ENCODE measurements at places on chromosomes 2 and 18.

DNA sequence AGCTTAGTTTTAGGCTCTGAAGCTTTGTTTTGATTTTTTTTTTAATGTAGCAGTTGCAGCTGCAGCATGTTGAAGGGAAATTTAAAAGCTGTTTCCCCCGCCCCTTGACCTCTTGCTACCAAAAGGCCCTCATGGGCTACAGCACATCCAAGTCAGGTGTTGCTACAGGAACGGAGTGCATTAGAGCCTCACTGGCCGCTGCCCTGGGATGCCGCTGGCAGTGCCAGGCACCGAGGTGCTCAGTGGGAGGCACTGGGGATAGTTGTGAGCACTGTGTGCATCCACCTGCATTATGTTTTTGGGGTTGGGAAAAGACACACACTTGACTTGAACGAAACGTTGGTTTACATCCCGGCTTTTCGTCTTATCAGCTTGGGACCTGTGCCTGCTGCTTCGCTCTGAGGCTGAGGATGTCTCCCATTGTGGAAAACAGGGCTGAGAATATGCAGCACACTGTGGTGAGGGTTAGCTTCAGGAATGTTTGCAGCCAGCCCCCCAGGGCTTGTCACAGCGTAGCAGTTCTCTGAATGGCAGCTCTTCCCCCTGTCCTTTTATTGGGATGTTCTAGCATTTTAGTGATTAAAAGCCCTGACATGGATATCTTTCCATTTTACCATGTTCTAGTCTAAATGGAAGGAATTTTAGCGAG lies 24.1 kb downstream of the DCDC2C start:
- DNase-seq = no peak

DNA sequence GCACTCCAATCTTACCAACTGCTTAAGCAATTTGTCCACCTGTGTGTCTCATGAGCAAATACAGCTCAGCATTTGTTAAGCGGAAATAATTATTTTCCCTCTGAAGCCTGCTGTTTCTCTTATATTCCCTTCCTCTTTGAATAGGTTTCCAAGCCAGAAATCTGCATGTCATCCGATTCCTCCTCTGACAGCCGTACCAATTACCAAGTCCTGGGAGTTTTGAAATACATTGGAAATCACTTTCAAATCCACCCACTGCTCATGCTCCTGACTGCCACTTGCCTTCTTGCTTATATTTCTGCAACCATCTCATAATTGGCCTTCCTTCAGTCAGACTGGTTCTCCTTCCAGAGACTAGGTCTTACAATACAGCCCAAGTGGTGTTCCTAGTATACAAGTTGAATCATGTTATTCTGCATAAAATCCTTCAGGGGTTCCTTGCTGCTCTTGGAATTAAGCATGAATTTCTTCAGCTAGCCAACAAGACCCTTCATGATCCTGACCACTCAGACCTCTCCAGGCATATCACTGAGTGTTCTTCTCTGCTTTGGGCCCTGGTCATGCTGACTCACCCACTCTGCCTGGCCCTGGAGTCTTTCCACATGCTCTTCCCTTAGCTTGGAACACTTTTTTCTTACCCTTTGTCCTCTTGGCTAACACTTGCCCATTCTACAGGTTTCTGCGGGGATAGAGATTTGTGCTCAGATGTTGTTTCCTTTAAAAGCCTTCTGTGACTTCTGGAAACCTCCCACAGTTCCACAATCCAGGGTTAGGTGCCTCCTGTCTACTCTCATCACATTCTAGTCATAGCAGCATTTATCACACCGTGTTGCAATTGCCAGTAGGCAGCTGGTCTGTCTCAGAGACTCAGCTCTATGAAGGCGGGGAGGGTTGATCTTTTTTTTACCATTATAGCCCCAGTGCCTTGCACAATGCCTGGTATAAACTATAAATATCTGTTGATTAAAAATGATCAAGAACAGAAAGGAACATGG lies 157.6 kb downstream of the ARL6IP6 start:
- DNase-seq = no peak

DNA sequence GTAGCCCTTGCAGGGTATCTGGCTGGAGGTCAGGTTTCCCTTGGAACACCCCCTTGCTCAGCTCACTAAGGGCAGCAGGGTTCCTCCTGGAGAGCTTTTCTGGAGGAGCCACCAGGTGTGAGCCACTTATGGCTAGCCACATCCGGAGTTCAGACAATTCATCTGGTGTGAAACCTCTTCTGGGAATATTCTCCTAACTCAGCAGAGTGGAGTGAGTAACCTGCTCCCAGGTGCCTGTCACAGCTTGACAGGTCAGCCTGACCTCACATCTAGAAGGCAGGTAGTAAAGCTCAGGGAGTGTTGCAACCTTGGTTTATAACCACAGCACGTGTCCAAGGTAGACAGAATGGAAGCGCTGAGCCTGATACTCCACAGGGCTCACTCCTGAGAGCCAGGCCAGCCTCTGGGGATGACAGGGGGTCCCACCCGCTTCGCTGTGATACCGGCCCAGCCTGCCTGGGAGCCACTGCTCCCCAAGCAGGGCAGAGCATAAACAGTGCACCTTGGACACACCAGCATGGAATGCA lies 62.6 kb upstream of the TGFA start:
- DNase-seq = no peak

DNA sequence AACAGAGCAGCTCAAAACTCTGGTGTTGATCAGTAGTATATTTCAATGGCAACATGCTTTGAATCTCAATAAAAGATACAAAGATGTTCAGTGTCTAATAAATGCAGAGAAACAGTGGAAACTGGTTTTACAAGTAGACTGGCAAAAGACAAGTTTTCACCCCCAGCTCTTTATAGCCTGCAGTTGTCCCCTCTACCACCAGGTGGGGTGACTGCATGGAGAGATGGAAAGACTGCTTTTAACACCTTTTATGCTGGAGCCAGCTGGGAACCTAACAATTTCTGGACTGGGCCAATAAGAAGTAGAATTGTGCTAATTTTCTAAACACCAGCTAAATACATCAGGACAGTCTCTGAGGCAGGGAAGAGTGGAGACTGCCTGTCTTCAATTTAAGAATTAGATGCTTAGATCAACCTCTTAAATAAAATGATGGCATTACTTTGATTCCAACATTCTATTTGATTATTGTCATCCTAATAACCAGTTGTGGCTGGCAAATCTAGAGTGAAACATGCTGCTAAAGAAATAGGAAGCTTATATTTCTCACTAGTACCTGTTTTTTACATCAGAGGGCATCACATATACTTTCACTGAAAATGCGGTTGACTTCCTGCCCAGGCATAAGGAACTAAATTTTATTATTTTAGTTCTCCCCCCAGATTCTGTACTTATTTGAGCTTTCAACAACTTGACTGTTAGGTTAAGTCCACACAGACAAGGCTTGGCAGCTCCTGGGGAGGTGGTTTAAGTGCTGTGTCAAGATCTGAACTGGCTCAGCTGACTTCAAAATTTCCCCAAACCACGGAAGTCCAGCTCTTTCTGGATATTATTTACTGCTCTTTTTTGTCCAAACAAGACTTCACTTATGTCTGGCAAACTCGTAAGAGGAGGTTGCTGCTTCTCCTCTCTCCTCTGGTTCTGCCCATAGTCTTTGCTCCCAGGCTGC lies 140.5 kb downstream of the TPGS2 start:
- DNase-seq = peak; percentile 13

DNA sequence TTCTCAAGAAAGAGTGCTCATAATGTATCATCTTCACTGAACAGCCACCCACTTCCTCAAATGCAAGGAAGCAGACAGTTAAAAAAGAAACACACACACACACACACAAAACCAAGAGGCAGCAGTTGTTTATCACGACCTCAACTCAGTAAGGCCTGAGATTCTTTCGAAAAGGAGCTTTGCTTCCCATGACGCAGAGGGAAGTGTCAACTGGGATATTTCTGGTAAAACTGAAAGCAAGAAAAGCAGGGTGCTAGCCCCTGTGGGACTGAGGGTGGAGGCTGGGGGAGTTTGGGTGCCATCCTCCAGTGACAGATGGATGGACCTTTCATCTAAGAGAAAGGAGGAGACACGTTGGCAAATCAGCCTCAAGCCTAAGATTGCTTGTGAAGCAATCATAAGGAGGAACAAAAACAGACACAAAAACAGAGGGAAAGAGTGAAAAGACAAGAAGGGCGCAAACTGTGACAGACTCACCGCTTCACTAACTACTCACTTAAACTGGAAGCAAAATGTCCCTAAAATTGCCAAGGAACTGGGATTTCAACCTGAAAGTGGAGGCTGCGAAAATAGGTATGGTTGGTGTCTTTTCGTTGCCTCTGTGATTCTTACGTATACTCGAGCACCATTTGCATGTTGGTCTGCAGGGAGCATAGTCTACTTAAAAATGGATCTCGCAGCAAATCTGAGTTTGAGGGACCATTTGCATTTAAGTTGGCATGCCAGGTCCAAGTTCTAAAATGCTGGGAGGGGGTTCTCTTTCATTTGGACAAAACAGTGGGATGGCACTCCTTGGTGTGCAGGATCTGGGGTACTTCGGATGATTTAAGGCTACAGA lies at the start of gene ARHGAP25:
TSS of gene ARHGAP25 (plus strand) at position 124 of the 838 bp plus-strand sequence. CDS start at position 513, 389 bp downstream.
- peak; percentile 40 for DNase-seq

- no peak for DNase-seq
Measured at GRCh38 chr2:12778811-12779579, 62.3 kb downstream of the TRIB2 start.

GRCh38 chr2:138829326-138829919 lies 49.2 kb upstream of the NXPH2 start:
- no peak for DNase-seq

GRCh38 chr2:228522276-228522675 lies 340.8 kb upstream of the SPHKAP start:
- no peak for DNase-seq

DNA sequence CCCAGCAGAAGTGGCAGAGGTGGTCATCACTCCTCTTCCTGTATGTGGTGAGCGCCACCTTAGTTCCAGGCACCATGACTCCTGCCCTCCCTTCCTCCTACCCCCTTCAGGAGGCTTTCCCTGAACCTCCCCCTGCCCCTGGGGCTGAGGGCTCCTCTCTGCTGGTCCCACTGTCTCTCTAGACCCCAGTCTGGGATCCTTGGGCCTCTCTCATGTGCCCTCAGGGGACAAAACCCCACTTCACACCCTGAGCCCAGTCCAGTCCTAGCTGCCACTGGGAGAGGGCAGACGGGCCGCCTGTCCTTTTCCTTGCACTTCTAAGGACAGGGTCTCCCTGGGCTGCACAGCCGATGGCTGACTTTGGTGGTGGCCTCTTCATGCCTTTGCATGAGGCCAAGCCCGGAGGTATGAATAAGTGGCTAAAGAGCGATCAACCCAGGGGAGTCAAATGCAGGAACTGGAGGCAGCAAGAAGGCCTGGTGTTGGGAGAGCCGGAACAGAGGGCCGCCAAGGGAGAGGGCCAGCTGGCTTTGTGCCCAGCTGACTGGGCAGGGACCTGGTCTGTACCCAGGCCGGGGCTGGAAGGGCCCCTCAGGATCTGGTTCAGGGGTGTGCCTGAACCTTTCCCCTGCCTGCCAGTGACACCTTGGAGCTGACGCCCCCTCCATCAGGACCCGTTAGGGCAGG lies 29.5 kb downstream of the GLI2 start:
- no peak for DNase-seq

- no peak for DNase-seq
Measured at GRCh38 chr18:21187886-21188285, 54.1 kb upstream of the GREB1L start.

GRCh38 chr2:174697255-174697654 lies 67.0 kb downstream of the CHRNA1 start:
- no peak for DNase-seq

- no peak for DNase-seq
Measured at GRCh38 chr2:202982779-202983491, 31.7 kb upstream of the NBEAL1 start.

GRCh38 chr2:5798084-5798483 lies 105.9 kb downstream of the SOX11 start:
- DNase-seq = no peak

DNA sequence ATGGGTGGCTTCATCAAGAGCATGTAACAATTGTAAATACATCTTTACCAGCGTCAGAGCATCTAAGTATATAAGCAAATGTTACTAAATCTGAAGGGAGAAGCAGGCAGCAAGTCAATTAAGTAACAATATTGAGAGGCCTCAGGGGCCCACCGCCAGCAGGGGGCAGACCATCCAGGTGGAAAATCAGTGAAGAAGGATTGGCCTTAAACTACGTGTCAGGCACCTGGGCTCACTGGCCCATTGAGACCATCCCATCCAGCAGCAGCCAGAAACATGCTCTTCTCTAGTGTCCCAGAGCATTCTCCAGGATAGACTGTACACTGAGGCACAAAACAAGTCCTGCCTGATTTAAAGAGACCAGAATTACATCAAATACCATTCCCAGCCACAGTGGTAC lies 96.2 kb upstream of the SNTG2 start:
- peak; percentile 27 for DNase-seq

DNA sequence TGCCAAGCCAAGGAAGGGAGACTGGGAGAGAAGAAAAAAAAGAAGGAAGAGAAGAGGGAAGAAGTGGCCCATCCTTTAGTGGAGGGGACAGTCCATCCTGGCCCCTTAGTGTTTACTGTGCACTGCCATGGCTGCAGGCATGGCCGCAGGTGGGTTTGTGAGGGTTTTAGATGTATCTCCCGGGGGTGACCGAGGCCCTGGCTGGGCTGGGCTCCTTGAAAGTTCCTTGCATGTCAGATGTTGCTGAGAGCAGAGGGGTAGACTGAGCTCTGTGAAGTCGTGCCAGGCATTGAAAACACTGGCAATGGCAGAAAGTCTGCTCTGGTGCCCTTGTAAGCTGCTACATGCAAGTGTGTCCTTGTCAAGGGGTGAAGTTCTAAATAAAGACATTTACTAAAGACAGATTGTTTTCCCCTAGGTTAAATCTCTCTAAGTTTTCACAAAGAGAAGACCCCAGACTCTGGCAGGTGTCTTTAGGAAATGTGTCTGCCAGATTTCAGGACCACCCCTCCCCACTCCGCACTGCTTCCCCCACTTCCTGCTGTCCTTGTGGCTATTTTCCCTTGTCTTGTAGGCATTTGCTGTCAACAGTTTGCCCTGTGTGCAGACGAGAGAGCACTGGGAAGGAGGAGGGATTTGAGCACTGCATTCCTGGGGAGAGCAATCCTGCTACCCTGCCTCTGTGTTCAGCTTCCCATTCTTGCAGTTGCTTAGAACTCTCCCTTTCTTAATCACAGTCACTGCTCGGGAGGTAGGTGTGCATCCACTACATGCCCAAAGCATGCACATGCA lies 68.4 kb downstream of the ACOXL start:
- DNase-seq = no peak

DNA sequence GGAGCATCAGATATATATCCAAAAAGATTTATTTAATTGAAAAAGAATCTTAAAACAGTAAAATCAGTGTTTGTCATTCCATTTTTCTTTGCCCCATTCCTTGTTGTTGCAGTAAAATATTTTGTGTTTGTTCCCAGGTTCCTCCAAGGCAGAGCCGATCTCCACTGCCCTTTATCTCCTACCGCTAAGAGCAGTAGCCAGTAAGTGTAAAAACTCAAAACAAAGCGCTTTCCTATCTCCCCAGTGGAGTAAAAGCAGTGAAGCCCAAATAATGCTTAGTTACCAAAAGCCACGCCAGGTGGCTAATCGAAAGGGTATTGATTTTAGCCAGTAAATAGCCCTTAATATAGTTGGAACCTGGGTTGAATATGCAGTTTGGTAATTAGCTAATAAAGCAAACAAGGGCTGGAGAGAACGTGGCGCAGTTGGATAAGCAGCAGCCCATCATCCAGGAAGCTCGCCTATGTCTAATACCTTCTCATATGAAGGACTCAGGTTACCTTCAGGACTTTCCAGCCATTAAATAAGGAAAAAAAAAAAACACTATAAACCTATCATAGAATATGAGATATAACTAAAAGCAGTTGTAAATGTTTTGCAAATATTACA lies 12.4 kb upstream of the GPD2 start:
- DNase-seq = no peak

Data from stimulated activated CD4-positive, alpha-beta T cell treated with anti-CD3 and anti-CD28 coated beads, Interleukin-15, amount 100 ng/mL, for 48 hours (primary cell).